Activated CD8-positive, alpha-beta memory T cell treated with anti-CD3 and anti-CD28 coated beads for 1 hour (primary cell): ENCODE measurements at places on chromosomes 3 and 15.

DNA sequence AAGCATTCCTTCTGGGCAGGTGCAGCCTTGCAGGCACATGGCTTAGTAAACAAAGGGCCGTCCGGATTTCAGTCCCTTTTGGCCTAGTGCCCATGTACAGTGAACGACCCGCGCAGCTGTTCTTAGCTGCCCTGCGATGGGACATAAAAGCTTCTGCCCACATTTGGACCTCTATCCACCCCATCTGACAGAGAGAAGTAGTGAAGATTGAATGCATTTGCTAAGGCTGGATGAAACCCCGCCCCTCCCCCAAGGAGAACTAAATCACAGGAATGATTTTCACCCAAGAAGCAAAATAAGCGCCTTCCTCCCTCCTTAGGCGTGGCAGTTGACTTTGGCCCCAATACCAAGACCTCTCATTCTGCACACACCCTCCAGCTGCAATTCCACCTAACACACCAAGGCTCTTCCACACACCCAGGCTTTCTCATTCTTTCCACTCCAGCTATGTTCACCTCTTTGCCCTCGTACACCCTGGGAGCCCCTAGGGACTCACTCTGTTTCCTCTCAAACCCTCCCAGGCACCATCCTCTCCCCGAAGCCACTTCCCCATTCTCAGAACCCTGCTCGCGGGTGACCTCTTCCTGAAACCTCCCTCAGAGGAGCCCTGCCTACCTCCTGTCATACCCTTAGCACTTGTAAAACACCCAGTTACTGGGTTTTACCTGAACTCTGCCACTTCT lies 14.1 kb upstream of the HRH1 start:
- no peak for DNase-seq

DNA sequence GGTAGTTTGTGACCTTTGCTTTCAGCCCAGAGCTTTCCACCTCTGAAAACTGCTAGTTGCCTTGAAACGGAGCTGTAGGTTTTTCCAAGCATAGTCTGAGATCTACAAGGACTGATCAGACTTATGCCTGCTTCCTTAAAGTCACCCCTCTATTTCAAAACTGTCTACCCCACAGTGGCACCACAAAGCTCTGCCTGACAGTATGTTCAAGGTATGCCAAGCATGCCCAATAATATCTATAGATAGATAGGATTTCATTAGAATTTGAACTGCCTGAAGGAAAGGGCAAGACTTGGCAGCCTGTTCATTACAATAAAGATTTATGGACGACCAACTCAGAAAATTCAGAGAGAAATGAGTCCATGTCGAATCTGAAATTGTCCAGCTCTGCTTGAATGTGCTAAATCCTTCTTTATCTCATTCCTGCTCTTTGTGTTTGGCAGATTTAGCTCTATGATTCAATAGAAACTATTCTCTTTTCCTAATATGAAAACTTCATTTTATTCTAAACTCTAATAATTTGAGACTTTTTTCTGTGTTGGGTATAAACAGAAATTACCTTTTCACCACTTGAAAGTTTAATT lies 227.6 kb upstream of the TBC1D5 start:
- DNase-seq = no peak

DNA sequence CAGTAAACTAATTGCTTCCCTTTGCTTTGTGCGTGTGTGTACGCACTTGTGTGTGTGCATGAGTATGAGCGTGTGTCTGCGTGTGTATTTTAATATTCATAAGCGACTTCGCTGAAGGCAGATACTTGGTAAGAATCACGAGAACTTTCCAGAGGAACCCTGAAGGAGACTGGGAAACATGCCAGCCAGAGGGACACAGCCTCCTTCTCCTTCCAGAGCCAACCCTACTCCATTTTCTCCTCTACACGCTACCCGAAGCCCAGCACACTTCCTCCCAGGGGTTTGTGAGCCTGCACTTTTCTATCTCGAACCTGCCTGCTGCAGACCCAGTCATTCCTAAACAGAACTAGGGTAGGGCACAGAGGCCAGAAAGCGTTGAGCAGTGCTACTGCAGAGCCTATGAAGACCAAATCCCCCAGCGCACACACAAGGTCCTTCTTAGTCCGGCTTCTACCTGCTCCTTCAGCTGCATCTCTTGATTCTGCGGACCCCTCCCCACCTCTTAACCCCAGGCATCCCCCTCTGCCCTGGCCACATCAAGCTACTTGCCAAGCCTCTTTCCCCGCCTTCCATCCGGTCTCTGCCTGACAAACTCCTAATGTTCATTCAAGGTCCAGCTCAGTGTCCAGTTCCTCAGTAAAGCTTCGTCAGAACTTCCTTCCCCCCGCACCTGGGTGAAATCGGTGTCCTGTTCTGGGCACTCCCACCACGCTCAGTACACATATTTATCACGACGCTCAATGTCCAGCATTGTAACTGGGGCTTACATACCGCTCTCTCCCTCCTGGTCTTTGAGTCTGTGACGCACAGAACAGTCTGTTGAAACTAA lies 191.8 kb downstream of the FAM43A start:
- DNase-seq = no peak

GRCh38 chr3:184241447-184242296 lies 7.1 kb downstream of the ALG3 start:
- no peak for DNase-seq

DNA sequence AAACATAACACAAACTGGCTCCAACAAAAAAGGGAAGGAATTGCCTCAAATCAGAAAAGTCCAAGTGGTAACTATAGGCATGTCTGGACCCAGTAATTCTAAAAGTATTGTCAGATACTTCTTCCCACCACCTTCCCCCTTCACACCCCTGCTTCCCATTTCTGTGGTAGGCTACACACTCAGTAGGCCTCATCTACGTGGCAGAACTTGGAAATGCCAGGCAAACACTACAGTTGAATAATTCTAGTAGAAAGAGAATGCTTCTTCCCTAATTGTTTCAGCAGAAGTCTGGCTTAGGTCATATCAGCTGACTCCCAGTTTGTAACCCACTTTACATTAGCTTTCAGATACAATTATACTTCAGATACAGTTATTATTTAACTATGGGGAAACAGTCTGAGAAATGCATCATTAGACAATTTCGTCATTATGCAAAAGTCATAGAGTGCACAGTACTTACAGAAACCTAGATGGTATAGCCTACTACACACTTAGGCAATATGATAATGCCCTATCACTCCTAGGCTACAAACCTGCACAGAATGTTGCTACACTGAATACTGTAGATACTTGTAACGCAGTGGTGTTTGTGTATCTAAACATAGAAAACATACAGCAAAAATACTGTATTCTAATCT lies 6.4 kb downstream of the SETMAR start:
- no peak for DNase-seq

- DNase-seq = no peak
Measured at GRCh38 chr3:107662124-107662507, 139.4 kb downstream of the BBX start.

- no peak for DNase-seq
Measured at GRCh38 chr15:63357061-63357460, 24.6 kb downstream of the CA12 start.

DNA sequence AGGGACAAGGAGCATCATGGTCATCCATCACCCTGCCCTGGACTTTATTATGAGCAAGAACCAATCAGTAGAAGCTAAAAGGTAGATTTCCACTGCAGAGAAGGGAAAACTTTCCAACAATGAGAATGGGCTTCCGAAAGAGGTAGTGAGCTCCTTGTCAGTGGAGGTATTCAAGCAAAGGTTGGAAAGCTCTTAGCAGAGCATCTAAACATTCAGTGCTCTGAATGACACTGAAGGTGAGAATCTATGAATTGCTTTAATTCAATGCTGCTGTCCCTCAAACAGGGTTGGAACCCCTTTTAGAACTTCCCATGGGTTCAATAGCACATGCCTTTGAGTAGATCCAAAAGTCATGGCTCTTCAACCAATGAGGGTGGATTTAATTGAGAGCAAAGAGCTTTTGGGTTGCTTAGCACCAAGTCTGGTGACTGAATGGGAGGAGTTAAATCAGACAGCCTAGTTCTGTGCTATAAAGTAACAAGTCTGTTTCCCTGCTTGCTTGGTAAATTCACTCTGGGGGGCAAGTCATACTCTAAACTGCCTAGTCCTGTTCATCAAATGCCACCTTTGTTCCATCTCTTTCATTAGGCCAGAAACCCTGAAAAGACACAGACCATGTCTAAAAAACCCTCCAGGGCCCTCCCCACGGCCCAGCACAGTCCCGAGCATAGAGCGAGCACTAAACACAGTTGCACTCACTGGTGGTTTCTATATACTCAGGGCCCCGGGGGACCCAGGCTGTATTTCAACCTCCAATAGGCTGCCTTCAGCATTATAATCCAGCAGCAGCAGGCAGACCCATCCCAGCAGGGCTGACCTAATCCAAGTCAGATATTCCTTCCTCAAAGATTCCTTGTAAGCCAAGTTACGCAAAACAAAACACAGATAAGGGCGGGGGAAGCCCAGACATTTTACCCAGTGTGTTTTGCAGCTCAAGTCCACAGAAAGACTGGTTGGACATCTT lies 161.2 kb downstream of the MEGF11 start:
- no peak for DNase-seq

DNA sequence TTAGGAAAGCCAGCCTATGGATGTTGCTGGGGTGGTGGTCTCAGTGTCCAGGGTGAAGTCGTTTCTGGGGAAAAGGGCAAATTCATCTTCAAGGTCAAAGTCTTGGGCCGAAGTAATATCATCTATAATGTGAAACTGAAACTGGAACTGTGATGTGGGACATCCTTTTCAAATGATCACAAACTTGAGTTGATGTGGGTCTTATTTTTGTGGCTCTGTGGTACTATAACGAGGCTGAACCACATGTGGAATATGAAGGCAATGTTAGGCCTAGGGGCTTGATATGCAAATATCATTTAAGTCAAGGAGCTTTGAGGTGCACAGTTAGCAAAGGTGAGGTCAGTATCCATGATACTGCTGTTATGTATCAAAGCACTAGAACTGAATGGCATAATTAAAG lies 1.5 kb upstream of the CD200R1L start:
- DNase-seq = no peak

- no peak for DNase-seq
Measured at GRCh38 chr3:177015881-177016280, 181.4 kb downstream of the TBL1XR1 start.

DNA sequence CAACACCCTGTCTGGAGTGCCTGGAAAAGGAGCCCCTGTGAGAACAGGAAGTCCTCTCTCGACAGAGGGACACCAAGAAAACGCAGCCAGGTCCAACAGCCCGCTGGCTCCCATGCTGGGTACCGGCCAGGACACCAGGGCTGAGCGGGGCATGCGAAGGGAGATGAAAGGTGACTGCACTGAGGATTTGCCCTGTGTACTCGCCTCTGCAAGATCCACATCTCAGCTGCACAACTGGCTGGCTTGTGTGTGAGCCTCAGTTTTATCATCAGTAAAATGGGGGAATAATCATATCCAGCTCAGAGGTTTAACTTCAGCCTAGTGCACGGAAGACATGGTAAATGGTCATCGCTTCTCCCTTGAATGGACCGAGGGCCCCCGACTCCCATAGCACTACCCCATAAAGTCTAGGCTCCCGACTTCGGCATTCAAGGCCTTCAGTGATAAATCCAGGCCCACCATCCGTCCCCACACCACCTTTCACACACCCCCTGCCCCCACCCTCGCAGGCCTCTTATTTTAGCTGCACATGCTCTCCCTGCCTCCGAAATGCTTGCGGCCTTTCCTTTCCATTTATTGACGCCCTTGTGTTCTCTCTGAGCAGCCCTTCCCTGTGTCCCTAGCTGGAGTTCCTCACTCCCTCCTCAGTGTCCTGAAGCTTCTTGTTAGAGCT lies 15.8 kb downstream of the ISG20 start:
- DNase-seq = no peak

DNA sequence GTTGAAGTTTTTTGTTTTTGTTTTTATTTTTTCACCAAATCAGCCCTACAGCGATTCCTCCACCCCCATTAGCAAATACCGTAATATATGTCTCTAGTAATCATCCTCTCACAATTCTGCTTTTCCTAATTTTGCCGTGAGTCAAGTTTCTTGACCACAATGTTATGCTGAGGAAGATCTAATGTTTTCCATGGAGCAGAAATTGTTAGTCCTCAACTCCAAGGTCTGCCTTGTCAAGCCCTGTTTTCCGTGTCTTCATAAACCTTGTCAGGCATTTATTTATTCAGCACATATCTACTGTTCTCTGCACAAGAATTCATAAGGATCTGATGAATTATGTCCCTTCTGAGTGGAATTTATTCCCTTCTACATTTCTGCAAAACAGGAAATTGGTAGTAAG lies 372.8 kb downstream of the RBMS3 start:
- no peak for DNase-seq
